ENCODE measurements at places on chromosomes 3 and 15. TPM values are rescaled to one million over a fixed set of nuclear protein-coding genes. Genes with fewer than 3 reads are reported as not detected.

The FAM3D gene
- polyA plus RNA-seq = 316 TPM

The KCNMB3 gene
- polyA plus RNA-seq = 0.74 TPM

The ZNF385D gene
- 0.52 TPM for polyA plus RNA-seq

The C3orf33 gene
- 0.98 TPM for polyA plus RNA-seq

The FEZF2 gene
- polyA plus RNA-seq = not detected

The NOX5 gene
- 0.29 TPM for polyA plus RNA-seq

The GHRL gene
- 0.22 TPM for polyA plus RNA-seq

The NR1I2 gene
- 0.02 TPM for polyA plus RNA-seq
